ENCODE measurements at places on chromosomes 11 and 22. TPM values are rescaled to one million over a fixed set of nuclear protein-coding genes. Genes with fewer than 3 reads are reported as not detected.

OR51B5 gene
- not detected for total RNA-seq

NRIP3 gene
- 1.6 TPM for total RNA-seq

PLAAT3 gene
- total RNA-seq, result 0.46 TPM

CTSW gene
- not detected for total RNA-seq

ACR gene
- total RNA-seq, result not detected

MS4A12 gene
- total RNA-seq, result not detected

CKAP5 gene
- total RNA-seq, result 572 TPM

A4GALT gene
- 23.7 TPM for total RNA-seq

MS4A15 gene
- not detected for total RNA-seq

CATSPER1 gene
- total RNA-seq, result not detected

DNA sequence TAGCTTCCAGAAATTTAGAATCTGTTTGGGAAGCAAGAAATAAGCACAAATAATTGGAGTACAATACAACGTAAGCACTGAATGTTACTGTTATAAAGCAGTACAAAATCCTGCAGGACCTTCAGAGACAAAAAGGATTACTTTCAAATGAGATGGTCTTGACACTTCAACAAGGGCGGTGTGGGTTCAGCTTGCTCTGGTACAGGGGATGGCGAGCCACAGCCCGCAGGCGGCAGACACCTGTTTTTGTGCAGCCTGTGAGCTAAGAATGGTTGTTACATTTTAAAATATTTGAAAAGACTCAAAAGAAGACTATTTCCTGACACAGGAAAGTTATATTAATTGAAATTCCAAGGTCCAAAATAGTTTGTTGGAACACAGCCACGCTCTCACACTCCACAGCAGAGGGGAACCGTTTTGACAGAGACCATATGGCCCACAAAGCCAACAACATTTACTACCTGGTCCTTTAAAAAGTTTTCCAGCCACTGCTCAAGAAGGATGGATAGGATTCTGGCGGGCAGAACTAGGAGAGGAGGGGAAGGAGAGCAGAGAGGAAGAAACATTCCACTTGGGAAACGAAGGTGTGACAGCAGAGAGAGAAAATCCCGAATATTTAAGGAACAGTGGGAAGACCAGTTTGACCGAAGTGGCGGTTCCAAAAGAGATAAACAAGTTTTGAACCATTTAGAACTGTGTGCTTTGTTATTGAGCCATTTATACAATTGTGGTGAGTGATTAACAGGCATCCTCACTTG lies 6.3 kb downstream of the PRDM10 start:
- peak overlapping the region; percentile 15 for H3K27ac ChIP-seq
- no peak overlapping the region for H3K4me3 ChIP-seq
- peaks cover 10% of the 10 kb centered on the region for H3K4me1 ChIP-seq
- no peaks in the 10 kb centered on the region for H3K27me3 ChIP-seq

DNA sequence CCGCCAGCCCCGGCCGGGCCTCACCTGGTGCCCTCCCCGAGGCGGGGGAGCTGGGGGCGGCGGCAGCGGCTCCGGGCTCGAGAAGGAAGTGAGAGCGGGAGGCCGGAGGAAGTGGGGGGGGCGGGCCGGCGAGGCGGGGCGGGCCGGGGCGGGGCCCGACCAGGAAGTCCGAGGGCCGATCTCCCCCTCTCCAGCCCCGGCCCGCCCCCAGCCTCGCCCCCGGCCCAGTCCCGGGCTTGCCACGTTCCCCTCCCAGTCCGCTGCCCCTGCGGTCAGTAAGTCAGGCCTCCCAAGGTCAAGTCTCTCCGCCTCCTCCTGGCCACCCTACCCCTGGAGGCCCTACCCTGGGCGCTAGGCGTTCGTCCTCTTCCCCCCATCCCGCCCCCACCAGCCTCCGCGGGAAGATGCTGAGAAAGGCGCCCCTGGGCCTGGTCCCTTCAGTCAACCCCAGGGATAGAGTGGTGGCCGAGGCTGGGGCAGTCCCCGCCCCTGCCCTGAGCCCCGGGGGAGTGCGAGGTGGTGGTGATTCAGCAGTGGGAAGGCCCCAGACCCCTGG lies at the start of gene RHOG:
Gene RHOG (minus strand): TSS at position 90 of the 556 bp plus-strand sequence. CDS start 12,821 bp downstream, outside the sequence.
- H3K27ac ChIP-seq, result peak within 1 kb of the TSS; percentile 77
- H3K36me3 ChIP-seq, result no peaks in the 10 kb centered on the region

DNA sequence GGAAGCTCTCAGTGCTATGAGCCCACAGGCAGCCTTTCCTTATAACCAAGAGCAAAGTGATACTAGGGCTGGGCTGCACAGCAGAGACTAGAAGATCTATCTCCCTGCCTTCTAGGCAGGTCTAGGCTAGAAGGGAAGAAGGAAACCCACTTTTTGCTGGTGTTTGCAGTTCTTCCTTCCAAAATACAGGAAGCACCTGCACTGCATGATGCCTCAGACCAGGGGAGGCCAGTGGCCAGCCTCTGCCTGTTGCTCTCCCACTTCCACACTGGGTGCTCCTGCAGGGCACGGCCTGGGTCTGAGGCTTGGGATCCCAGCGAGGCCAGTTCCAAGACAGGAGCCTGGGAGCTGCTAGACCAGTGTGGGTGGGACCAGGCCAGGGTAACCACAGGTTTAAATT lies 6.0 kb upstream of the UCP3 start:
- H3K27ac ChIP-seq, result no peak overlapping the region
- H3K4me1 ChIP-seq, result no peaks in the 10 kb centered on the region
- no peaks in the 10 kb centered on the region for H3K36me3 ChIP-seq
- H3K27me3 ChIP-seq, result no peaks in the 10 kb centered on the region
- no peak for DNase-seq

GRCh38 chr11:47229161-47229560 lies 14.4 kb downstream of the DDB2 start:
- H3K4me3 ChIP-seq, result no peak overlapping the region
- H3K36me3 ChIP-seq, result peaks cover 32% of the 10 kb centered on the region
- no peaks in the 10 kb centered on the region for H3K27me3 ChIP-seq
- no peaks in the 10 kb centered on the region for H3K4me1 ChIP-seq
- H3K27ac ChIP-seq, result no peak overlapping the region

DNA sequence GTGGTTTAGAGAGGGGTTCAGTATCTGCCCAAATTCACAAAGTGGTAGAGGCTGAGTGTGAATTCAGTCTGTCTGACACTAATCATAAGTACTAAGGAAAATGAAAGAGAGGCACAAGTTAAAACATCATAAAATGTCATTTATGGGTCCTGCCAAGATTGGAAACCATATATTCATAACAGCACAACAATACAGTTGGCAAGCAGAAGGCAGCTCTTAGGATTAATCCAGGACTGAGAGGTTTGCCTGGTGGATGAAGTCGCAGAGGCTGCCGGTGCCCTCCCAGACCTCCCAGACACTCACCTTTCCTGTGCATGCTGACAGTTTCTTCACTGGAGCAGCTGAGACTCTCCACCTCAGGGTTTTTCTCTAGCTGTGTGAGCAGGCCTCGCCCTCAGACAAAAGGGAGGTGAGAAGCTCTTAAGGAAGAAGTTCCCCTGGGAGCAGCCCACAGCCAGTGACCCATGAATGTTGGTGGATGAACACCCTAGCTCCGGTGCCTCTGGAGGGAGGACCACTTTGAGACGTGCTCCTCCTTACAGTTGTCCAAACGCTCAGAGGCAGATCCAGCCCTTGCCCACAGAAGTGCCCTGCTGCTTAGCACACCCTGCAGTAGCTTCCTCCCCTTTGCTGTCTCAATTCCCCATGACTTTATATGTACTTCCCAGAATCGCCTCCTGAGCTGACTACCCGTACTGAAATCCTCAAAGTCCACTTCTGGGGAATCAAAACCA lies 43.7 kb downstream of the MAML2 start:
- no peak overlapping the region for H3K27ac ChIP-seq
- H3K27me3 ChIP-seq, result no peaks in the 10 kb centered on the region
- DNase-seq, result no peak
- H3K4me1 ChIP-seq, result peaks cover 45% of the 10 kb centered on the region

DNA sequence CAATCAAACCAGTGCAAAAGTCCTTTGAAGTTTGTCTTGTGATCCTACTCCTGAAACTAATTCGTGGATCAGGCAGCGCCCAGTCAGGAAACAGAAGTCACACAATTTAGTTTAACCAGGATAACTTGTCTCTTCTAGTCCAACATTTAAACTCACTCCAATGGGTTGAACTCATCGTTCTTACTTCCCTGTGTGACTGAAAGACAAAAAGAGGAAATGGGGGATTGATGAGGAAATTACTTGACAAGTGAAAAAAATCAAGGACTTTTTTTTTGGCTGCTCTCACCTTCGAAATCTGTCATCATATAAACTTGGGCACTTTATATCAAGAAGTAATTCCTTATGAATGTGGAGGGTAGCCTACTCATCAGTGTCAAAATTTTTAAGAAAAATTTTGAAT lies 78.4 kb downstream of the HSD17B12 start:
- H3K27ac ChIP-seq, result no peak overlapping the region
- H3K36me3 ChIP-seq, result peaks cover 36% of the 10 kb centered on the region
- no peak overlapping the region for H3K4me3 ChIP-seq
- no peak for DNase-seq
- H3K27me3 ChIP-seq, result no peaks in the 10 kb centered on the region

DNA sequence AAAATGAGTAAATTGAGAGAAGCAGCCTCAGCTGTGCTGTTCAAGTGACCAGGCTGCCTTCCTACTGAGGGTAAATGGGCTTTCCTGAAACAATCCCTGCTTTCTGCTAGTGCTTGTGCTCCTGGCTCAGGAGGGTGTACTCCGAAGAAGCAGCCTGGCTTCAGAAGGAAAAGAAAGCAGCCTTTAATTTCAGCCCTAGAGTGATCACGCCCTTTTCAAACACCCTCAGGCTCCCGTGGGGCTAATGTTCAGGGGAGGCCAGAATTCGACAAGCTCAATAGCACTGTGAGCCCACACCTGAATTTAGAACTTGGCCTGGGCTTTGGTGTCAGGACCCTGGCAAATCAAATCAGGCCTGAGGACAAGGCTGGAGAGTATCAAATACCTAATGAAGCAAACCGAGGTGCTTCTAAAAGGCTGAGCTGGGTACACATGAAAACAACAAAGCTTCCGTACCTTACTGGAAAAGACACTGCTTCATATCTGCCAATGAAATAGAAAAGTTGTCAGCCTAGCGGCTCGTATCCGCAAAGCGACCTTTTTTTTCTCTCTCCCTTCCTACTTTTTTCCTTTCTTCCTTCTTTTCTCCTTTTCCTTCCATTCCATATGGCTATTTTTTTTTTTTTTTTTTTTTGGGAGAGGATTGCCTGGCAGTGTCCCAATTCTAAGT lies 387.8 kb downstream of the SOX6 start:
- no peaks in the 10 kb centered on the region for H3K36me3 ChIP-seq
- peak; percentile 10 for DNase-seq
- H3K4me3 ChIP-seq, result no peak overlapping the region
- H3K27ac ChIP-seq, result peak overlapping the region; percentile 83
- no peaks in the 10 kb centered on the region for H3K27me3 ChIP-seq

- no peak overlapping the region for H3K27ac ChIP-seq
- no peak for DNase-seq
- H3K27me3 ChIP-seq, result no peaks in the 10 kb centered on the region
- H3K4me3 ChIP-seq, result no peak overlapping the region
- H3K36me3 ChIP-seq, result no peaks in the 10 kb centered on the region
Observed at GRCh38 chr11:121588747-121589146, 136.0 kb upstream of the SORL1-AS1 start.

GRCh38 chr11:20020198-20020597 lies 140.1 kb downstream of the DBX1 start:
- H3K36me3 ChIP-seq, result no peaks in the 10 kb centered on the region
- no peaks in the 10 kb centered on the region for H3K27me3 ChIP-seq
- DNase-seq, result no peak

GRCh38 chr22:33272871-33273270 lies 214.7 kb upstream of the SYN3 start:
- no peak for DNase-seq
- H3K4me1 ChIP-seq, result no peaks in the 10 kb centered on the region
- no peaks in the 10 kb centered on the region for H3K36me3 ChIP-seq
- H3K27me3 ChIP-seq, result no peaks in the 10 kb centered on the region
- H3K27ac ChIP-seq, result no peak overlapping the region
